ENCODE measurements at places on chromosomes 4 and X.

DNA sequence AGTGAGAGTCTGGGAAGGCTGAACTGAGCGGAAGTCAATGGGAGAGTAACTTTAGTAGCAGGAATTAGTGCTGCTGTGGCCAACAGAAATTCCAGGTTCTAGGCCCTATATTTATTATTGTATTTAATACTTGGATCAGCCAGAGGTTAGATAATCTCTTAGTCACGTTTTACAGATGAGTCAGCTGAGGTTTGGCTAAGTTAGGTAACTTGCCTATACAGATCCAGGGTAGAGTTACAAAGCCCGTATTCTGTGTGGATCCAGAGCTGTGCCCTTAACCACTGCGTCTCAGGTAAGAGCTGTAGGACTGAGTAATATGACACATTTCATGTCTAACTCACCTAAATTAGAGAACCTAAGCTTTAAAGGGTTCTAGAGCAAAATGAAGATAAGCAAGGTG lies 20.5 kb downstream of the PSMD10 start:
- no peak overlapping the region for H3K4me3 ChIP-seq
- H3K4me1 ChIP-seq, result no peaks in the 10 kb centered on the region
- no peak for DNase-seq
- H3K27ac ChIP-seq, result no peak overlapping the region
- no peaks in the 10 kb centered on the region for H3K27me3 ChIP-seq

DNA sequence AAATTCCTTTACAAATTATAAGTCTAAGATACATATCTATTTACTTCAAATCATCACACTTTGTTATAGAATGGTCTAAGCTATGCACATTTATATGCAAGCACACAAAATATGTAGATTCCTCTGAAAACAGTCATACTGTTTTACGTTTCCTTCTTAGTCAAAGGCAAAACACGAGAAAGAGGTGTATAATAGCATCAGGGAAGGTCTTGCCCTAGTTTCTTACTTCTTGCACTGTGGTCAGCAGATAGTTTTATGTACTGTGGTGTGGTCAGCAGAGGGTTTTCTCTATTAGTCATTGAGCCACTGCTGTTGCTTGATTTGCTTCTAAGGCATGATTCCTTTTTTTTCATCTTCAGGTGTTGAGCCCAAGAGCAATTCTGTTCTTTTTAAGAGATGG lies 117.7 kb downstream of the ADAM29 start:
- no peak for DNase-seq
- H3K27ac ChIP-seq, result no peak overlapping the region
- no peak overlapping the region for H3K4me3 ChIP-seq

- no peaks in the 10 kb centered on the region for H3K36me3 ChIP-seq
Observed at GRCh38 chr4:43066415-43066814, 173.9 kb downstream of the GRXCR1 start.

- H3K36me3 ChIP-seq, result no peaks in the 10 kb centered on the region
- no peaks in the 10 kb centered on the region for H3K27me3 ChIP-seq
- no peak for DNase-seq
- no peaks in the 10 kb centered on the region for H3K4me1 ChIP-seq
- H3K4me3 ChIP-seq, result no peak overlapping the region
- no peak overlapping the region for H3K27ac ChIP-seq
Observed at GRCh38 chr4:25953740-25954139, 39.7 kb downstream of the SMIM20 start.

DNA sequence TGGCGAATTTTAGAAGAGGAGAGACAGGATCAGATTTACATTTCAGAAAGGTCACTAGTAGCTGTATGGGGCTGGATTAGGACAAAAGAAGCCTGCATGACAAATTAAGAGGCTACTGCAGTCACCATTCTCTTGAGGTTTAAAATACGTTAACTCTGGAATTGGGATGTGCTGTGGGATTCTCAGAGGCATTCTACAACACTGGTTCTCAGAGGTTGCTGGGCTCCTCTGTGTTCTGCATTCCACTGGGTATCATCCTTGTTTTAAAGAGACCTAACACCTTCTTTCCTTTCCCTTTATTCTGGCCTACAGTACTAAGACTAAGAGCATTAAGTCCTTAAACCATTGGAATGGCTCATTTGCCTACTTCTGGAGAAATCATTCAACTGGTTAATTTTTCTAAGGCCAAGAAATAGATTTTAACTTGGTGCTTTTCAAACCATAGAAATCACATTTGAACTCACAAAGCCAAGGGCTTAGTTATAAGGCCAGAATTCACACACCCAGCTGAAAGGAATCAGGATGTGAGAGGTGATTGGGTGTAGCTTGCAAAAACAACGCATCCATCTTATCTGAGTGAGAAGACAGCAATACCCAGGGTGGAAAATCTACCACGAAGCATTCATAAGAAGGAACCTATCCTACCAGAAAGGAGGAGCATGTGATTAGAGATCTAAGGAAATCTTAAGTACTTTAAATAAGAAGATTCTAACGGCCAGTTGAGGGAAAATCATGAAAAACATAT lies 116.6 kb downstream of the SHISA3 start:
- no peaks in the 10 kb centered on the region for H3K27me3 ChIP-seq
- DNase-seq, result no peak
- H3K36me3 ChIP-seq, result no peaks in the 10 kb centered on the region
- no peak overlapping the region for H3K4me3 ChIP-seq

DNA sequence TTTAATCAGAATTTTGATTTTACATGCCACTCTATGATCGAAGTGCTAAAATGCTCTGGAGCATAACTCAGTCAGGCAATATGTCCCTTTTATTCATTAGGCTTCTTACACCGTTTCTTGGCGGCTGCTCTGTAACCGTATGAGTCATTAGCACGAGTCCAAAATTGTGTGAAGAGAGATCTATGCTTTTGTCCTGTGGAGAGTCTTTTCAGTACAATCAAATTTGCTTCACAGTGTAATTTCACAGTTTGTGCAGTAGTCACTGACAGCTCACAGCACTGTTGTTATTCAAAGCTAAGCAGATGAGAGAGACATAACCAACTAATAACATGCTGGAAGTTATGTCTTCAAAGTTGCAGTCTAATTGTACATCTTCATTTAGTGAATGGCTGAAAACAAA lies 167.8 kb downstream of the PCDH10 start:
- H3K27ac ChIP-seq, result no peak overlapping the region
- H3K36me3 ChIP-seq, result no peaks in the 10 kb centered on the region
- no peaks in the 10 kb centered on the region for H3K4me1 ChIP-seq
- no peaks in the 10 kb centered on the region for H3K27me3 ChIP-seq
- DNase-seq, result no peak

DNA sequence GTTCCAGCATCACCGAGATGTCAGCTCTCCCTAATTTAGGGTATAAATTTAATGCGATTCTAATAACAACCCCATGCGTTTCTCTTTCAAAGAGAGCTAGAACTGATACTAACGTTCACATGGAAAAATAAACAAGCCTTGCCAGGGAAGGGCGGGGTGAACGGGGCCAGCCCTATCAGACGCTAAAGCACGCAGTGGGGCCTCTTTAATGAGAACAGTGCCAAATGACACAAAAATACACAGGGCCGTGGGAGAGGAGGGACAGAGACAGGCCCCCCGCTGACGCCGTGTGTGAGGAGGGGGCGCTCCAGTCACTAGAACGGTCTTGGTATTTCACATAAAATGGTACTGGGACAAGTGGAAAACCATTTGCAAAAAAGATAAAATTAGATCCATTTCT lies 21.3 kb upstream of the ADRA2C start:
- peaks cover 25% of the 10 kb centered on the region for H3K27me3 ChIP-seq
- H3K27ac ChIP-seq, result no peak overlapping the region
- H3K4me3 ChIP-seq, result no peak overlapping the region
- no peaks in the 10 kb centered on the region for H3K4me1 ChIP-seq
- H3K36me3 ChIP-seq, result no peaks in the 10 kb centered on the region

GRCh38 chr4:157701695-157701994 lies 471.2 kb downstream of the GASK1B start:
- no peak for DNase-seq
- peaks cover 10% of the 10 kb centered on the region for H3K4me1 ChIP-seq
- no peaks in the 10 kb centered on the region for H3K36me3 ChIP-seq
- H3K27ac ChIP-seq, result no peak overlapping the region
- H3K27me3 ChIP-seq, result no peaks in the 10 kb centered on the region
- no peak overlapping the region for H3K4me3 ChIP-seq

DNA sequence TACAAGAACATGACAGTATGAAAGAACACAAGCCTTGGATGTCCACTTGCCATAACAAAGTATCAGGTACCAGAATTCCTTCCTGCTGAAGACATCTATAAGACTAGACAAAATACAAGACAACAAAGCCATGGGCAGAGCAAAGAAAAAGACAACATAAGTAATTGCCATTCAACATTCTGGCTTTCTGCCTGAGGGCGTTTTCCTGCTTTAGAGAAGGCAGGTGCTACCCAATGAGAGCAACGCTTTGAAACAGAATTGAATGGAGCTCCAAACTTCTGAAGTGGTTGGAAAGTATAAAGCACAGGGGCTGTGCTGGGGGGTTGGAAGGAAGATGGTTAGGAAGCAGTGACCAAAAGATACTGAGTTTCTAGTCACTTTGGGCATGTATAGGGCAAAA lies 30.1 kb downstream of the PDE5A start:
- H3K27ac ChIP-seq, result peak overlapping the region; percentile 66
- H3K27me3 ChIP-seq, result no peaks in the 10 kb centered on the region
- H3K36me3 ChIP-seq, result peaks cover 32% of the 10 kb centered on the region

Data from sigmoid colon (tissue), 7 donors.